Tongue (tissue), 3 donors: ENCODE measurements at places on chromosomes 2 and 18.
A peak's percentile ranks its signal among the peaks of the same experiment; 100 is the strongest.

DNA sequence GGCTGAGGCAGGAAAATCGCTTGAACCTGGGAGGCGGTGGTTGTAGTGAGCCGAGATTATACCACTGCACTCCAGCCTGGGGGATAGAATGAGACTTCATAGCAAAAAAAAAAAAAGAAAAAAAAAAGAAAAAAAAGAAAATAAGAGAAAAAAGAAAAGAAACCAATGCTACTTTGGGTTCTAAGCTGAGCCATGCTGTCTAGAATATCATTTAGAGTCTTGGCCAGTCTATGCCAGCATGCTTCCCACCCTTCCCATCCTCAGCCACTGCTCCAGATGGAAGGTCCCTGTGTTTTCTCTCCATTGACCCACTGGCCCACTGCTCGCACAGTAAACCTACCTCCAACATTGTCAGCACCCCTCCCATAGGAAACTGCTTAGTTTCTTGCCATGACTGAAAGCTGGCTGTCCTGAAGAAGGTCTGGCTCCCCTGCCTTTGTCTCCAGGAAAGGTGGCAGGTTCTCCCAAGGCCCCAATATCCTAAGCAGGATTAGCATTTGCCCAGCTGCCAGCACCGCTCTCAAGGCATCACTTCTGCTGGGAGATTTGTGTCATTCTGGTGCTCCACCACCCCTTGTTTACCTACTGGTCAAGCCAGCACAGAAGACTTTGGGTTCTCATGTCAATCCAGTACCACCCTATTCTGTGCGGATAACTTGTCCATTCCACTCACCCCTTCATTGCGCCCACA lies 47.3 kb upstream of the PAPOLG start:
- DNase-seq, result no peak

- no peak for DNase-seq
These were observed 22.0 kb downstream of the MXD1 start for GRCh38 chr2:69936906-69937305.

GRCh38 chr2:238878051-238878735 lies 30.3 kb downstream of the TWIST2 start:
- no peak for DNase-seq

DNA sequence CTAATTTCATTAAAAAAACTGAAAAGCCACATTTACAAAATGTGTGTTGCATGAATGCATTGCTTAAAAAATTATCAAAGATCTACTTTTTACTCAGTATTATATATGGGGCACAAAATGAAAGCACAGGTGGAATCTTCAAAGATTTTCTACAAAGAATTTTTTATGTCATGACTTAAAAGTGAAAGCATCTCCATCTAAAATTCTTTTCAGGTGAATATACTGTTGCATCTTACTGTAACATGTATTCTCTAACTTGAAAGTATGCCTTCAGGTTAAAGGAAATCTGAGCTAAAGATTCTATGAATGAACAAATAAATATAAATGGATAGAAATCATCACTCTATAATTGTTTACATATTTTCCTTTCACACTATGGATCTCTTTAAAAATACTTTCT lies 66.8 kb upstream of the WDR75 start:
- DNase-seq, result no peak

DNA sequence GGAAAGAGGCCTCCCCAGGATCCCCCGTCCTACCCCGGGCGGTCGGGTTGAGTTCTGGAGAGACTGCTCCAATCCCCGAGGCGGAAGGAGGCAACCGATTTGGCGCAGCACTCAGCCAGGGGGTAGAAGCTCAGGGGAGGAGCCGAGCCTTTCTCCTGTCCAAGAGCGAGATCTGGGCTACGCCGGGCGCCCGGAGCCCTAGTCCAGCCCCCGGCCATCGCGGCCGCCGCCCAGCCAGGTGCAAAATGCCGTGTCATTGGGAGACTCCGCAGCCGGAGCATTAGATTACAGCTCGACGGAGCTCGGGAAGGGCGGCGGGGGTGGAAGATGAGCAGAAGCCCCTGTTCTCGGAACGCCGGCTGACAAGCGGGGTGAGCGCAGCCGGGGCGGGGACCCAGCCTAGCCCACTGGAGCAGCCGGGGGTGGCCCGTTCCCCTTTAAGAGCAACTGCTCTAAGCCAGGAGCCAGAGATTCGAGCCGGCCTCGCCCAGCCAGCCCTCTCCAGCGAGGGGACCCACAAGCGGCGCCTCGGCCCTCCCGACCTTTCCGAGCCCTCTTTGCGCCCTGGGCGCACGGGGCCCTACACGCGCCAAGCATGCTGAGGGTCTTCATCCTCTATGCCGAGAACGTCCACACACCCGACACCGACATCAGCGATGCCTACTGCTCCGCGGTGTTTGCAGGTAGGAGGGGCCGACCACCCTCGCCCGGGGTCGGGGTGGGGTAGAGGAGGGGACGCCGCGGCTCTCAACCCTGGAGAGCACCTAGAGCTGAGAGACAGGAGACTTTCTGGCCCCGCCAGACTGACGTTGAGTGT lies at the start of gene DYSF:
Gene DYSF (plus strand): TSS at position 158 of the 817 bp plus-strand sequence.
- DNase-seq, result peak; percentile 87

GRCh38 chr2:113166187-113166645 lies 7.6 kb upstream of the PSD4 start:
- no peak for DNase-seq

GRCh38 chr18:50429207-50429948 lies 54.5 kb downstream of the SKA1 start:
- peak; percentile 69 for DNase-seq

- DNase-seq, result no peak
These were observed 72.9 kb upstream of the STK39 start for GRCh38 chr2:168320267-168320666.
